Endothelial cell (in vitro differentiated cells): ENCODE measurements at places on chromosomes 2 and 18.

GRCh38 chr18:38690626-38691025 is 1125.0 kb upstream of the CELF4 start:
- DNase-seq, result no peak

- no peak for DNase-seq
Observed at GRCh38 chr2:187442378-187442777, 5.7 kb downstream of the CALCRL start.

DNA sequence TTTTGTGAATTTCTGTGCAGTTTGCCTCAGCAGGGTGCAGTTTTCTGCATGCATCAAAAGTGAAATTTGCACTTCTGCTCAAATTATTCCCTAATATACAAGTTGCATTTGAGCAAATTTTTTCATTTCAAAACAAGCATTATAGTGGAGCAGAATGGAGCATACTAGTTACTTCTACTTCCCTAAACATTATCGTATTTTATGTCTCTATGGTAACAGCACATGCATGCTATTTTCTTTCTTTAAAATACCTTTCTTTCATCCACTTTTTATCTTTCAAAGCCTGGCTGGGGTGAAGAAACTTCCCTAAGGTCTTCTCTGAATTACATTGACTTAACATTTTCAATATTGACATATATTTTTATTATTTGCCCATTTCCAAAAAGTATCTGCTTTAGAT is 11.2 kb downstream of the RHBDD1 start:
- no peak for DNase-seq

DNA sequence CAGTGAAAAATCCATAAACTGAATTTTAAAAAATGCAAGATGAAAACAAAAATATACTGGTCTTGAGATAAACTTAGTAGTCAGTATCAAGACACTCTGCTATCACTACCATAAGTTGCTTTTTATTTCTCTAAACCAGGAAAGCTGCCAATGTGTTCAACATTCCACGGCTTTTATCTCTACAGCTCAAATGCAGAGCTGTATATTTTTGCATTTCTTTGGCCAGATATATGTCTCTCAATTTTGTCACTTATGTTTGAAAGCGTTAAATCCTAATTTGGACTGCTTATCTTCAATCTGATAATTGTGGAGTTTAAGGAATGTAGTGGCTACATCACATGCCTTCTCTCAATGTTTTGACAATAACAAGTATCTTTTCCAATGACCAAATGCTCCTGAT is 609.5 kb downstream of the EPHA4 start:
- no peak for DNase-seq

DNA sequence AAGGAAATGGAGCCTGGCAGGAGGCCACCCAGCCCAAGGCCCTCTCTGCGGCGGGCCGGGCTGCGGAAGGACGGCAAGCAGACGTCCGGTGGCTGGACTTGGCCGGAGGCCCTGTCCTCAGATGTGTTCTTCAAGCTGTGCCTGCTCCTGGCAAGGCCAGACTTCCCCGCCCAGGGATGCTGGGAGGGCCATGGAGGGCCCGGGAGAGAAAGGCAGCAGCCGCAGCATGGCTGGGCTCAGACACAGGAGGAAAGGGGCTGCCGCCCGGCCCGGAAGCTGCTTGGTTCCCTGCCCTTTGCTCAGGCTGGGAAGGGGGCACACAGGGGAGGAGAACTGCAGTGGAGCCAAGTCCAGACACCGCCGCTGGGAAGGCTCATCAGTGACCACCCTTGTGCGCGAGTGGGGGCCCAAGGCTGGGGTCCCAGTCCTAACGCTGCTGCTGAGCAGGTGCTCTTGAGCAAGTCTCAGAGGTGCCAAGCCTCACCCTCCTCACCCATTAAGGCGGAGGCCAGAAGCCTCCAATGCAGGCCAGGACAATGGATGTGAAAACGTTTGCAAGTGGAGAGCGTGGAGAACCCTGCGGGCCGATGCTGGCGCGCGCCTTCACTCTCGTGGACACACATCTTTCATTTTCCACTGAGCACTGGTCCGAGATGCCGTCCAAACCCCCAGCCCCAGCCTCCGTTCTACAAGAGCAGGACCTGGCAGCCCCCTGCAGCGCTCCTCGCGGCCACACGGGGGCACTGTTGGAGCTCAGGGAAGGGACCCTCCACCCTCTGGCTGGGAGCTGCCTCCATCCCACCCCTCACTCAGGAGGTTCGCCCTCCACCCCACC is 7.9 kb downstream of the CROCC2 start:
- DNase-seq, result peak; percentile 90

DNA sequence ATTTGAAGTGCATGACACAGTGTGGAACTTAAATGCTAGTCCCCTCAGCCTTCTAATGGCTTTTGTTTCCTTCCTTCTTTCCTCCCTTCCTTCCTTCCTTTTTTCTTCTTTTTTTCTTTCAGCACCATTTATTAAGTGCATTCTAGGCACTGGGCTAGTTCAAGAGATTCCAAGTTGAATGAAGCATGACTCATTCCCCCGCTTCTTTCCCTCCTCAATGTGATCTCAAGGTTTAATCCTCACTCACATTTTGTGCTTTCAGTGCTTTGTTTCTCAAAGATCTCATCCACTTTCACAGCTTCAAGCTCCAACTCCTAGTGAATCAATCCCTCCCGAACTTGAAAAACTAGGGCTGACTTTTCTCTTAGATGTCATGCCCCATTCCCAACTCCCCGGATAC is 90.1 kb downstream of the LBH start:
- no peak for DNase-seq

DNA sequence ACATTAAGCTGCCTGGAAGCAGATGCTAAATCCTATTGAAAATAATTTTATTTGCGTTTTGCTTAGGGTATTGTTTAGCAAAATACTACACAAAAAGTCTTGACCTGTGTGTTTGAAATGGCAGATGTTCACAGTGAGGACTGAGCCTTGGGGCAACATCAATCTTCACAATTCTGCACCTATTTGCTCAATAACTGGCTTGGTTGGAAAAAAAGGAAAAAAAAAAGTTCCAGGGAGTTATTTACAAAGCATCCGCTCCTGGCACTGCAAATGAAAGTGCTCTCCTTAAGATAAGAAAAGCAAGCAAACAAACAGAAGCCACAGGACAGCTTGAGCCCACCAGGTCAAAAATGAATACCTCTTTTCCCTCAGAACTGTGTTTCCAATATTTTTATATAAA is 77.7 kb downstream of the MAP2 start:
- no peak for DNase-seq

GRCh38 chr2:234142530-234142929 is 92.0 kb downstream of the SPP2 start:
- no peak for DNase-seq

GRCh38 chr2:143123911-143124310 is 5.3 kb upstream of the ARHGAP15 start:
- no peak for DNase-seq
